Gastroesophageal sphincter (tissue), 4 donors: ENCODE measurements at places on chromosomes 4 and X.

- peak; percentile 65 for ATAC-seq
Measured at GRCh38 chr4:140884431-140885058, 128.4 kb upstream of the TBC1D9 start.

DNA sequence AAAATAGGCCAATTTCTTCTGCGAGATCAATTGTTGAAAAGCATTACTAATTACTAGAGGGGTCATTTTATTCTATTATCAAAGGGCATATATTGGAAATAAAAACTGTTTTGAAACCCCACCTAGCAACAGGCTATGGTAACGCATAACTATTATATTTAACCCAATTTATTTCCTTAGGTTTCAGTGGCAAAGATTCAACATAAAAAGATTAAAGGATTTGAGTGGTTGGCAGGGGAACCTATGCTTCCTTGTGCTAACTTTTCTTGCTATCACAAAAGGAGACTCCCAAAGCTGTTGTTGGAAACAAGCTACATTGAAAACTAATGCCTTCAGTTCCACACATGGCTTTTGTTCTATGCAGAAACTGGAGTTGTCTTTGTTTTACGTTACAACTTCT, 166.9 kb upstream of the KLF3 start:
- no peak for ATAC-seq

GRCh38 chr4:10196191-10196590, 79.6 kb upstream of the WDR1 start:
- no peak for ATAC-seq

DNA sequence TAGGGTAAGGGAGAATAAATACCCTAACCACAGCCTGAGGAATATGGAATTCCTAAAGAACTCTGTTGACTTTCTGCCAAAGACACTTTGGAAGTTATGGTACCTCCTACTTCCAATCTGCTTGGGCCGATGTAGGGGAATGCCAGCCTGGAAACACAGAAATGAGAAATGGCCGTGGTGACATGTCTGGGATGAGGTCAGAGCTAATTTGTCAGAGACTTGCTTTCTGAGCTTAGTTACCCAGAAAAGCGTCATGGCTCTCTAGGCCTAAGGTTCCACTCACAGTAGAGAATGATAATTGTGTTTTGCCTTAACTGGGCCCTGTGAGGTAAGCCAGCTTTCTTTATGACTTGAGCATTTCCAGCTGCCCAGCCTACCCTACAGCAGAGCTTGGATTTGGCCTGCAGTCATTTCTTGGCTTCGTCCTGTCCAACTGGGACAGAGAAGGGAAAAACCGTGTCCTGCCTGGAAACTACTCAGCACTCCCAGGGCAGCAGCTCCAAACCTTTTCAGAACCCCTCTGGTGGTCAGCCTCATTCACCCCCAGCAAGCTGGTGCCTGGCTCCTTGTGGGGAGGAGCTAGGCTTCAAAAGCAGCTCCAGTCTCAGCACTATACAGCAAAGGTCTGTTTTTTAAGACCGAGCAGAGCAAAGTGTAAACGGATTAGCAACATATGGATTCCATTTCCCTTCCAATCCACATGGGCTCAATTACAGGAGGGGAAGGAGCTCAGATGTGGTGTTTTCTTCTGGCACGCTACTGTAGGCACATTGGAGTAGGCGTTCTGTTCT, 92.3 kb downstream of the RLIM start:
- ATAC-seq: peak; percentile 52

- no peak for ATAC-seq
Measured at GRCh38 chr4:44848466-44848865, 122.1 kb upstream of the GNPDA2 start.

- ATAC-seq: no peak
Measured at GRCh38 chrX:14015941-14016340, 13.8 kb downstream of the GEMIN8 start.

GRCh38 chr4:152063621-152064240, 302.9 kb upstream of the GATB start:
- ATAC-seq: no peak

GRCh38 chr4:58587856-58588255, 1477.7 kb upstream of the IGFBP7 start:
- no peak for ATAC-seq

DNA sequence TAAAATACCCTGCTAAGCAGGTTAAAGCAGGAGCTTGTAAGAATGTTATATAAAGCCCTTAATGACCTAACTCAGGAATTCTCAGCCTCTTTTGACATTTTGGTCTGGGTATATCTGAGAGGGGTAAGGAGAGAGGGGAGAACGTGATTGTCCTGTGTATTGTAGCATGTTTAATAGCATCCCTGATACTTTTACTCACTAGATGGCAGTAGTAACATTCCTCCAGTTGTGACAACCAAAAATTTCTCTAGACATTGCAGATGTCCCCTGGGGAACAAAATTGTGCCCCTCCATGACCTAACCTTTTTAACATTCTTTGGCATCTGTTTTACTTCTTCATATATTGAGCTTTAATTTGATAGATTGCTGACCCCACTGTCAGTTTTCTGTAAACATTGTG, 17.9 kb downstream of the SMARCA5 start:
- ATAC-seq: no peak

DNA sequence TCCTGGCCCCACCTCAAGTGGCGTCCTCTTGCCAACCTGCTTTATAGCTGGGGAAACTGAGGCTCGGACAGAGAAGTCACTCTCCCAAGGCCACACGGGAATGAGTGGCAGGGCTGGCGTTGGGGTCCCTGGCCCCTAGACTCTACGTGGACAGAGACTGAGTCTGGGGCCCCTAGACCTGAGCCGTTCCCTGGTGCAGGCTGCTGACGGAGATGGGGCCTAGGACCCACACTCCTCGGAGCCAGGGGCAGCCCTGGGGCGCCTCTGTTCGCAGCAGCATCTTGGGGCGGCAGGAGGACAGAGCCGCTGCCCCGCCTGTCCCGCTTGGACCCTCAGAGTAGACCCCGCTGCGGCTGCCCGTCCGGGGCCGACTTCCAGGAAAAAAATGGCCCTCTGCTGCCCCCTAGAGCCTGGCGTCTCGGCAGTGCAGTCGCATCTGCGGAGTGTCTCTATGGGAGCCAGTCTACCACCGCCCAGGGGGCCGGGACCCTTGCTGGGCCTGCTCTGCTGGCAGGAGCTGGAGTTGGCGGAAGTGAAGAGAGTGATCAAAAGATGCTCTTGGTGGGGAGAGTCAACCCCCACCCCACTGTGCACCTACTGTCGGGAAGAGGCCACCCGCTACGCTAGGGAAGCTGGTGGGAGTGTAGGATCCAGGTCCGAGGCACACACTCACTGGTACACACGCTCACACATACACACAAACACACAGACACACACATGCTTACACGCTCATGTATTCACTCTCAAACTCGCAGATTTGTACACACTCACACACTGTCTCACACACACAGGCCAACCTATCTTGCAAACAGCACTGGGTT, 220.1 kb downstream of the AFAP1 start:
- ATAC-seq: peak; percentile 76

- peak; percentile 89 for ATAC-seq
Measured at GRCh38 chr4:99462875-99463464, 27.8 kb upstream of the ADH7 start.

DNA sequence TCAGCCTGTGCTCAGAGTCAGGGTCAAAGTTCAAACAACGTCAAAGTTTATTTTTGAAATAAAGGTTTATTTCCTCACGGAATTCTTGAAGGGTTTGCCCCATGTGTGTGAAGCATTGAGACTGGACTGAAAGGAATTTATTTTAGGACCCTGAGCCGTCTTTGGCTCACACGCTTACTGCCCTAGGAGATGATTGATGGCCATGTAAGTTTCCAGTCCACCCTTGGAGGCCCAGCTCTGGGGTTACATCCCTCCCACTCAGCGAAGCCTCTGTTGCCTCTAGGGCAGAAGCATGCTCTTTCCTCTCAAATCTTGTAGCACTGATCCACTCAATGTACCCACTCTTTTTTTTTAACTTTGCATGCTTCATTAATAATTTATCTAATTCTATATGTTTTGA, 4.5 kb upstream of the NHSL2 start:
- ATAC-seq: no peak

GRCh38 chrX:151752847-151753246, 18.3 kb downstream of the CNGA2 start:
- ATAC-seq: no peak

- ATAC-seq: peak; percentile 43
Measured at GRCh38 chr4:6873792-6874461, 35.7 kb upstream of the TBC1D14 start.

GRCh38 chr4:12324965-12325364, 896.3 kb upstream of the HS3ST1 start:
- no peak for ATAC-seq

- no peak for ATAC-seq
Measured at GRCh38 chr4:108382751-108383150, 214.0 kb upstream of the LEF1 start.

DNA sequence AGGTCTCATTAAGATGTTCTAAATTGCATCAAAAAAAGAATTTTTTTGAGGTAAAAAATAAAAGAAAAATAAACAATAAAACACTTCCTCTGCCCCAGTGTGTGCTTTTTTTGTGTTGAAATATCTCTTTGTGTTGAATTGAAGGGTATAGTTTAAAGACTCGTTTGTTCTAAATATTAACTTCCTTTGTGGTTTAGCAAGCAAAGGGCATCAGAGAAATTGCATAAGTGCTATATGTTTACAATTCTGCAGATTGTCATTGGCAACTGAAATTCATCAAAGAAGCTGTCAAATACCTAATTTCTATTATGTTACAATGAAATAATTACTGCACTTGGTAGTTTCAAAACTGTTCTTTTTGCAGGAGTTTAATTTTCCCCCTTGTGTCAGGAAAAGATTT, 260.5 kb downstream of the DKK2 start:
- no peak for ATAC-seq

GRCh38 chr4:151227731-151228130, 49.2 kb upstream of the PRSS48 start:
- ATAC-seq: peak; percentile 88

DNA sequence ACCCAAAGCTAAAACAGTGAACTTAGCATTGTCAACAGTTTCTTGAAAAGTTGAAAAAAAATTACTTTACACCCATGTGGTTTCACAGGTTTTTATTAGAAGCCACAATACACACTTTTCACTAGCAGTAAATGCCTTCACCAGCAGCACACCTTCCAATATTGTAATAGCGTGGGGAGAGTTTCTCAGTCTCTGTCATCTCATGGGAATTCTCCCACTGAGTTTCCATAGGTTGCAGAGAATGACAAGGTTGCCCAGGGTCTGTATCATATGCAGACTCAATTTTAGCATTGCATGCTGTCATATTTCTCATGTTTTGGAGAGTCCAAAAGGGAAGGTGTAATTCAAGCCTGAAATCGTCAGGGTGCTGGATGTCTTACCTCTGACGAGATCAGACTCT, 486.1 kb upstream of the TENM3 start:
- ATAC-seq: no peak

DNA sequence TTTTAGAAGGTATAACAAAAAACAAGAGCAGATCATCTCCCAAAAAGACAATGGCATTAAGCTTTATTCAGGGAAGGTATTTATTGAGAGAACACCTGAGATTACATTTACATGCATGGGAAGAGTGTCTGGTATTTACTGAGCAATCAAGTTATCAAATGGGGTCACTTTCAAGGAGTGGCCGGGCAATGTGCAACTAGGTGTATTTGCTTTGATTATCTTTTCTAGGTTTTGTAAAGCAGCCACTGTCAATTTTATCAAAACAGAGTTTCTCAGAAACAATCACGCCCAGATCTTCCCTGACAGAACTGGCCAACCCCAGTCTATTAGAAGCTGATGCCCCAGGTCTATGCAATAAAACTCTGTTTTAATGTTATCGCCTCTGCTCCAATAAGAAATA, 169.5 kb downstream of the GLRA2 start:
- no peak for ATAC-seq

DNA sequence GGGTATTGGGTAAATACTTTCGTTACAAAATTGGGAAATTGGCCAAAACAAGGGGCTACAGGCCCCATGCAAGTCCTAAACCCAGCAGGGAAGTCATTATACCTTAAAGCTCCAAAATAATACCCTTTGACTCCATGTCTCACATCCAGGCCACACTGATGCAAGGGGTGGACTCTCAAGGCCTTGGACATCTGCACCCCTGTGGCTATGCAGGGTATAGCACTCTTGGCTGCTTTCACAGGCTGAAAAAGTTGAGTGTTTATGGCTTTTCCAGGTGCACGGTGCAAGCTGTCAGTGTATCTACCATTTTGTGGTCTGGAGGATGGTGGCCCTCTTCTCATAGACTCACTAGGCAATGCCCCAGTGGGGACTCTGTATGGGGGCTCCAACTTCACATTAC, 326.5 kb downstream of the TEX13C start:
- ATAC-seq: no peak

DNA sequence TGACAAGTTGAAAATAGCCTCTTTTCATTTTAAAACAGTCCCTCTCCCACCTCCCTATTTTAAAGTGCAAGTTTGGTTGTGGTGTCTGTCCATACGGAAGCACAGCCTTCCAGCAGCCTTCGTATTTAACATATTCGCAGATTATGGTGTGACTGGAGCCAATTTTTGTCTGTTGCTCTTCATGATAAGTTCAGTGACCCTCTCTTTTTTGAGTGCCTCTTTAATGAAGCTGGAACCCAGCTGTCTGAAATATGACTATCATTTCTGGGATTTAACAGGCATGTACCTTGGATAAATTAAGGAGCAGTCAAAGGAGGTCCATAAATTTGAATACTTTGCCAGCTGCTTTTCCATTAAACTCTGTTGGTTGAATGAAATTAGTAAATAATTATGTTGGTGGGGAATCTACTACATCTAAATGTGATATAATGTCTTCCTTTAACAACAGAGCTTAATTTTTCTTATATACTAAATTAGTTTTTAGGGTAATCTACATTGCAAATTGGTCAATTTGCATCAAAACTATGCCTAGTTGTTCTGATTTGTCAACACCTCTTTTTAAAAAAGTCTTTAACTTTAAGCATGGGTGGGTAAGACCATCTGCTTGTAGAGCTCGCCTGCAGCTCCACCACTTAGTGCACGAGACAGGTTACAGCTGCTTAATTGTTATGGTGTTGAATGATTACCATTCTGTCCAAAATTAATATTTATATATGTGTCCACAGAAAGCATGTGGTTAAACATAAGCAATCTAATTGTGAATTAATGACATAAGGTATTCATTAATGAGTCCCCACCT, 216.6 kb downstream of the DCTD start:
- ATAC-seq: no peak

GRCh38 chr4:81152839-81153713, 61.9 kb downstream of the PRKG2 start:
- ATAC-seq: no peak

DNA sequence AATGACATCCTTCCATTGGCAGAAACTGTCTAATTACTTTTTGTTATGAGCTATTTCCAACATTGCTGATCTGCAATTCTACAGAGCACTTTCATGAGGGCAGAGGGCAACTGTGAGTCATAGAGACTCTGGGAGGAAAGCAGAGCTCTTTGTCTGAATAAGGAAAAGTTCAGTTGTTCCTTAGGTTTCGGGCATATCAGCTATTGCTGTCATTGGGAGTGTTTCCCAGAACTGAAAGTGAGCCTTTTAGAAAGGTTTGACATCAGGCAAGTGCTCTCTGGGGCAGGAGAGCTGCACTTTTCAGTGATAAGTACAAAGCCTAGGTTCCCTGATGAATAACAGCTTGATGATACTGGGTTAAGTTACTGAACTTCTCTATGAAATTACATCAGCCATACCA, 119.2 kb upstream of the EDNRA start:
- ATAC-seq: peak; percentile 46
